ENCODE measurements at places on chromosomes 16 and 17. TPM values are rescaled to one million over a fixed set of nuclear protein-coding genes. Genes with fewer than 3 reads are reported as not detected.

The CCL1 gene
- total RNA-seq: not detected

The ATP2A1 gene
- under 0.01 TPM for total RNA-seq

The CDRT15 gene
- total RNA-seq: not detected

The MLX gene
- total RNA-seq: 30.8 TPM

The HSBP1 gene
- 18.3 TPM for total RNA-seq

The DCAF7 gene
- 31.6 TPM for total RNA-seq

The CCL4 gene
- total RNA-seq: not detected

The TEKT5 gene
- not detected for total RNA-seq

The MT1G gene
- not detected for total RNA-seq

The PNMT gene
- 0.65 TPM for total RNA-seq

The AXIN2 gene
- 11.7 TPM for total RNA-seq

The SSTR5 gene
- total RNA-seq: 1.4 TPM

The ALOX12B gene
- total RNA-seq: not detected

The CRYBA1 gene
- total RNA-seq: not detected

The RGS9 gene
- 4.5 TPM for total RNA-seq

The PLEKHH3 gene
- total RNA-seq: 19.9 TPM

The DRC3 gene
- total RNA-seq: 0.65 TPM

The ADAM11 gene
- 2.2 TPM for total RNA-seq

The UTS2R gene
- not detected for total RNA-seq

The MFSD11 gene
- 20.4 TPM for total RNA-seq

The PKD1 gene
- 153 TPM for total RNA-seq

The TRIM72 gene
- total RNA-seq: not detected

The SCIMP gene
- not detected for total RNA-seq

The C16orf87 gene
- total RNA-seq: 6.5 TPM

The OR1F1 gene
- not detected for total RNA-seq

The PLXDC1 gene
- total RNA-seq: 0.54 TPM

The GDPD3 gene
- total RNA-seq: 1.8 TPM

The CCL16 gene
- not detected for total RNA-seq

The PARD6A gene
- total RNA-seq: not detected

The ABAT gene
- total RNA-seq: 2.8 TPM

The CCL11 gene
- total RNA-seq: 2.4 TPM

The CD300H gene
- not detected for total RNA-seq

The CDC6 gene
- total RNA-seq: 9.6 TPM

The RSAD1 gene
- total RNA-seq: 13.0 TPM

The CHAD gene
- not detected for total RNA-seq

The KCNH4 gene
- total RNA-seq: not detected

The GFAP gene
- total RNA-seq: not detected

The KRT28 gene
- total RNA-seq: not detected

The DDX28 gene
- 3.2 TPM for total RNA-seq

The CASKIN1 gene
- 0.54 TPM for total RNA-seq

The RUNDC3A gene
- total RNA-seq: not detected

The CDK12 gene
- total RNA-seq: 13.0 TPM

All from cardiac atrium fibroblast (primary cell).